ENCODE measurements at places on chromosomes 4 and X. TPM values are rescaled to one million over a fixed set of nuclear protein-coding genes. Genes with fewer than 3 reads are reported as not detected.

GRCh38 chr4:179626687-179627086 lies 2184.4 kb upstream of the AGA start:
- no peak overlapping the region for H3K4me3 ChIP-seq
- no peaks in the 10 kb centered on the region for H3K27me3 ChIP-seq
- DNase-seq, result no peak
- peaks cover 11% of the 10 kb centered on the region for H3K4me1 ChIP-seq
- H3K36me3 ChIP-seq, result no peaks in the 10 kb centered on the region
- H3K27ac ChIP-seq, result no peak overlapping the region

DNA sequence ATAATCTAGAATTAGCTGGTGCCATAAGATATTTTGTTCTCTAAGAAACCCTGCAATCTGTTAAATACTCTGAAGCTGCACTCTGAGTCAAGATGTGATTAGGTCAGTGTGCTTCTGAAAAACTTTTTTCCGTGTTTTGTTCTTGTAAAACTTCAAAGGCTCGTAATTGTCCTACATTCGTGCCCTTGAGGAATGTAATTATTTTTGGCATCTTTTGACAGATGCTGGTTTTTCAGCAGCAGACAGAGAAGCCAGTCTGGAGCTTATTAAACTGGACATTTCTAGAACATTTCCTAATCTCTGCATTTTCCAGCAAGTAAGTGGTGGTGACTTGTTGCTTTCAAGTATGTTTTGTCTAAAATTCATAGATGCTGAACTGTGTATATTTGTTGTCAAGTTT lies 36.8 kb upstream of the TADA2B start:
- peaks cover 34% of the 10 kb centered on the region for H3K36me3 ChIP-seq
- no peak overlapping the region for H3K4me3 ChIP-seq
- H3K27me3 ChIP-seq, result no peaks in the 10 kb centered on the region
- peaks cover 12% of the 10 kb centered on the region for H3K4me1 ChIP-seq
- no peak for DNase-seq
- H3K27ac ChIP-seq, result peak overlapping the region; percentile 73

GRCh38 chr4:87387237-87387636 lies 3.8 kb downstream of the HSD17B11 start:
- peaks cover 20% of the 10 kb centered on the region for H3K4me1 ChIP-seq
- H3K27ac ChIP-seq, result no peak overlapping the region
- H3K36me3 ChIP-seq, result peaks cover 28% of the 10 kb centered on the region
- no peaks in the 10 kb centered on the region for H3K27me3 ChIP-seq
- DNase-seq, result no peak
- H3K4me3 ChIP-seq, result no peak overlapping the region

- H3K27ac ChIP-seq, result no peak overlapping the region
- no peaks in the 10 kb centered on the region for H3K27me3 ChIP-seq
- H3K36me3 ChIP-seq, result peaks cover 13% of the 10 kb centered on the region
These were observed 53.8 kb downstream of the SEPTIN11 start for GRCh38 chr4:77003400-77003799.

The PRICKLE3 gene
- total RNA-seq, result 11.9 TPM

DNA sequence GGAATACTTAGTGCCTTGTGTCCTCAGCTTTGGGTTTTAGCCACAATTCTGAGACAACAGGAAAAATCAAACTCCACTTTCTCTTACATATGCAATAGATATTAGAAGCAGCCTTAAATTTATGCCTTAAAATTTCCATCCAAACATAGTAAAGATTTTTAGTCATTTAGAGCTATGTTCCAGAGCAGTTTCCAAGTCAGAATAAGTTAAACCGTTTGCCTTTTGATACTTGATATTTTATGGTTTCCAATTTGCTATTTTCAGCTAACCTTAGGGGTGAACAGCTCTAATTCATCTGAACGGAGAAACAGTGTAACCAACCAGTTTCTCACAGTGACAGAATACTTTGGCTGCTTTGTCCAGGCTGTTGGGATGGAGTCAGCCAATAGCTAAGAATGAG lies 125.8 kb upstream of the RXFP1 start:
- no peaks in the 10 kb centered on the region for H3K4me1 ChIP-seq
- H3K27me3 ChIP-seq, result peaks cover 7% of the 10 kb centered on the region
- no peak for DNase-seq
- H3K36me3 ChIP-seq, result no peaks in the 10 kb centered on the region
- no peak overlapping the region for H3K4me3 ChIP-seq

The SCML2 gene
- total RNA-seq, result 8.2 TPM

DNA sequence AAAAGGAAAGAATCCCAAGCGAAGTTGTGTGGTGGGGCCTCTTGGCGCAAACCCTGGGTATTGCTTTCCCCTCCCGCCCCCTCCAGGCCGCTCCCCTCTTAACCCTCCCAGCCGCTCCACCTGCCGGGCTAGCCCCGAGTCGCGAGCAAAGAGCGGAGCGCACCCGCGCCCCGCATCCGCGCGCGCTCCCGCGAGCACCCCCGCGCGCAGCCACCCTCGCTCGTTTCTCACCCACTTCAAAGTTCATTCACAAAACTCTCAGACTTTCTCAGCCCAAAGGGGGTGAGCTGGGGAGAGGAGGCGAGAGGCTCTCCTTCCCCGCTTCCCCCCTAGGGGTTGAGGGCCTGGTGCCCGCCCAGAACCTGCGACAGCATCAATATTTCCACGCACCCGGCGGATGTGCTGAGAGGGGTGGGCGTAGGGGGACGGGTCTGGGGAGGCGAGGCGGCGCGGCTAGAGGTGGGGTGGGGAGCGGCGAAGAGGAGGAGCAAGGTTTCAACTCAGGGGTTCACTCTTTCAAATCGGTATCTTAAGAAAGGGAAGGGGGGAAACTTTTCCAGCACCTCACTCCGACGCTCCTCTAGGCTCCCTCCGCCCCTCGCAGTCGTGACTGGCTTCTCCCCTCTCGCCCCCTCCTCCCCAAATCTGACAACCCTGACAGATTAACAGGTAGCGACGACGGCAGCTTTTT lies 1.8 kb downstream of the MAML3 start:
- H3K27ac ChIP-seq, result peak overlapping the region; percentile 98
- peak; percentile 54 for DNase-seq
- H3K4me1 ChIP-seq, result peaks cover 44% of the 10 kb centered on the region
- H3K4me3 ChIP-seq, result peak overlapping the region; percentile 95
- H3K27me3 ChIP-seq, result no peaks in the 10 kb centered on the region

The SOD3 gene
- total RNA-seq, result 5.8 TPM

The SASH3 gene
- not detected for total RNA-seq

The PPM1K gene
- 18.6 TPM for total RNA-seq

The BMP3 gene
- 0.07 TPM for total RNA-seq

DNA sequence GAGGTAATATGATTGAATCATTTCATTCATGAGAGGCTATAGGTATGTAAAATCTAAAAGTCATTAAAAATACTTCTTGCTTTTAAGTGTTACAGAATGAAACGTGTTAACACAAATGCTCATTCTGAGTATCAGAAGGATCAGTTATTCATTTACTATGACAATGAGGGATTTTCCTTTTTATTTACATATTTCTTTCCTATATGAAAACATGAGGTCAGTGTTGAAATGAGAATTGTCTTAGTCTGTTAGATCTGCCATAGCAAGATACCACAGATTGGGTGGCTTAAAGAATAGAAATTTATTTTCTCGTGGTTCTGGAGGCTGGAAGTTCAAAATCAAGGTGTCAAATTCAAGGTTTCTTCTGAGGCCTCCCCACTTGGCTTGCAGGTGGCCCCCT lies 181.2 kb downstream of the ARHGAP10 start:
- no peak for DNase-seq
- no peaks in the 10 kb centered on the region for H3K27me3 ChIP-seq
- peaks cover 6% of the 10 kb centered on the region for H3K4me1 ChIP-seq
- H3K4me3 ChIP-seq, result no peak overlapping the region
- peaks cover 16% of the 10 kb centered on the region for H3K36me3 ChIP-seq

DNA sequence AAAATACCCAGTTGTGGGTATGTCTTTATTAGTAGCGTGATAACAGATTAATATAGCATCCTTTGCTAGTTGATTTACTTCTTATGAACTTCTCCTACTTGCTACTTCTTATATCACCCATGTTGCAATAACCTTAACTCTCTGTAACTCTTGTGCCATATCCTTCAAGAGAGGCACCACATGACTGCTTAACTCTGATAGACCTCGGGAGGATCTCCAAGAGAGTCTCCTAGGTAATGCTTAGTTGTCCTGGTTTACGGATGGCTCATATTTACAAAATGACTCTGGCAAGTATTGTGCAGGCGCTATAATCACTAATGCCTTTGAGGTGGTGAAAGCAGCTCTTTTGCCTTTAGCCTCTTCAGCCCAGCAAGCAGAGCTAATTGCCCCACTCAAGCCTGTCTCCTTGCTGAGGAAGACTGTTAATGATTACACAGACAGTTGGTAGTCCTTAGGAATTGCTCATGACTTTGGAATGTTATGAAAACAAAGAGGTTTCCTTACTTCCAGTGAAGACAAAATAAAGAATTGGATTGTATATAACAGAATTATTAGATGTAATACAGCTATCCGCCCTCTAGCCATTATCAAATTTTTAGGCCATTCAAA lies 1305.8 kb downstream of the PCDH7 start:
- H3K4me1 ChIP-seq, result peaks cover 18% of the 10 kb centered on the region
- H3K4me3 ChIP-seq, result no peak overlapping the region
- no peak overlapping the region for H3K27ac ChIP-seq
- no peaks in the 10 kb centered on the region for H3K27me3 ChIP-seq
- no peaks in the 10 kb centered on the region for H3K36me3 ChIP-seq
- no peak for DNase-seq

DNA sequence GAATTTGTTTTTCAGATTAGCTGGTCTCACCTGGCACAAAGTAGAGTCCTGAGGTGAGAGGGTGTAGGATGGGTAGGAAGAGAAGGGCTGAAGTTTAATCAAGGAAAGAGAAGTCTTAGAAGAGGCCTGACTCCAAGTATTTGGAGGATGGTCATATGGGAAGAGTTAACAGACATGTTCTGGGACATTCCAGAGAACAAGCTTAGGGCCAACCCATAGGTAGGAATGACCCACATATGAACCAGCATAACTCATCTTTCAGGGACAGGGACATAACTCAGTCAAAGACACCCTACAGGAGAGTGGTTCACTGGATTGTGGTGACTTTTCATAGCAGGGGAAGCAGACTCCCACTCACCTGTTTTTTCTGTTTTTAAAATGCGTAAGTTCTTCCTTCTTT lies 27.9 kb upstream of the ANXA5 start:
- no peak overlapping the region for H3K4me3 ChIP-seq
- H3K27ac ChIP-seq, result peak overlapping the region; percentile 65
- peaks cover 26% of the 10 kb centered on the region for H3K4me1 ChIP-seq
- H3K27me3 ChIP-seq, result no peaks in the 10 kb centered on the region

DNA sequence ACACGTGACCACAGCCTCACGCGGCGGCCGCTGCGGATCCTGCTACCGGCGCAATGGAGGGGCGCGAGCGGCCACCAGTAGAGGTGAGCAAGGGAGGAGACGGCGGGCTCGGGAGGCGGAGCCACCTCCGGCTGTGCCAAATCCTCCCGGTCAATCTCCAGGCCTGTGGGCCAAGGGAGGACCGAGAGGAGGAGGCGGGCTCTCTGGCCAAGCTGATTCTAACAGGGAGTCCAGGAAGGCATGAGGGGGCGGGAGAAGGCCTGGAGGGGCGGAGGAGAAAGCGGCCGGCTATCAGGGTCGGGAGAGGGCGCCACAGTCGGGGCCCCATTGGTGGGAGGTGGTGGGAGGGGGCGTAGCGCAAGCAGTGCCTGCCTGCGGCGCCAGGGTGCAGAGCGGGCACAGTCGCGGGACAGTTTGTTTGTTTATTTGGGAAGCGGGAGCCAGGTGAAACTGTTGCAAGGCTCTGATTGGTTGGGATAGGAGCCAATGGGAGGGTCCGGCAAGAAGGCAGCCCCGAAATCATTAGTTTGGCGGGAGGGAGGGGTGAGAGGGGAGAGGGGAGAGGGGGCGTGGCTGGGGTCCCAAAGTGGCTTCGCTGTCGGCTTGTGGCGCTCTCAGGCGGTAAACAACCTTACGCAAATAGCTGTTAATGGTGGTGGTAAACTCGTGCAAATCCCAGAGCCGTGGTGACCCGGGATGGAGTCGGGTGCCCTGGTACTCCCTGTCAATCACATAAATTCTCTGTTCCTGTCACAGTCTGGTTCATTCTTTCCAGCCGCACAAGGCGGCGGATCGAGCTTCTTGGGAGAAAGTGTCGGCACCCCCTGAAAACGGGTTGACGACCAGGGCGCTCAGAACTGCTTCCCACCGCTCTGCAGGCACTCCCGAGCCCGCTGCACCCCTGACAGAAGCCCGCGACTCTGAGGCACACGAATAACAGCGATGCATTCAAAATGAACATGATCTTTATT lies at the start of gene IRS4:
IRS4 (minus strand) TSS at position 55 of the 971 bp plus-strand sequence.
- no peaks in the 10 kb centered on the region for H3K36me3 ChIP-seq
- H3K27me3 ChIP-seq, result peaks cover 86% of the 10 kb centered on the region
- H3K4me3 ChIP-seq, result peak within 1 kb of the TSS; percentile 74

The SORBS2 gene
- 9.2 TPM for total RNA-seq

- H3K4me1 ChIP-seq, result no peaks in the 10 kb centered on the region
- no peak for DNase-seq
- H3K27ac ChIP-seq, result no peak overlapping the region
- H3K27me3 ChIP-seq, result no peaks in the 10 kb centered on the region
- peaks cover 2% of the 10 kb centered on the region for H3K36me3 ChIP-seq
These were observed 32.5 kb downstream of the COX18 start for GRCh38 chr4:73037057-73037456.

- no peaks in the 10 kb centered on the region for H3K36me3 ChIP-seq
- DNase-seq, result no peak
- H3K4me1 ChIP-seq, result no peaks in the 10 kb centered on the region
- no peak overlapping the region for H3K27ac ChIP-seq
- no peak overlapping the region for H3K4me3 ChIP-seq
- H3K27me3 ChIP-seq, result no peaks in the 10 kb centered on the region
These were observed 566.5 kb upstream of the FRG1 start for GRCh38 chr4:189374176-189374575.

GRCh38 chr4:116018831-116019230 lies 905.4 kb upstream of the NDST4 start:
- no peaks in the 10 kb centered on the region for H3K27me3 ChIP-seq
- H3K4me1 ChIP-seq, result no peaks in the 10 kb centered on the region

The CENPVL3 gene
- total RNA-seq, result 5.5 TPM

DNA sequence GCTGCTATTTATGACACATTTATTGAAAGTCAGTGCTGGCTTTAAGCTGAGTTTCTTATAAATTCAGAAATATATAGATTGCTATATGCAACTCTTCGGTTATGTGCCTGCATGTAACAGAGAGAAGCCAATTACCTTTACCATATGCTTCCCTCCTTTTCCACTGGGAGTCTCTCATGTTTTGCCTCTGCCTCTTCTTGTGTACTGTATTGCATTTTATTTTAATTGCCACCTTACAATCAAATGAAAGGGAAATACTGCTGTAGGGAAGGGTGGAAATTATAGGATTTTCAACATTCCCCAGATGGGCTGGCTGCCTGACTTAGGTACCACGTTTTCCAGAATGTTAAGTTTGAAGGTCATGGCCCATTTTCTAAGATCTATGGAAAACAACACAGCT lies 655.4 kb upstream of the SLIT2 start:
- no peak for DNase-seq
- no peak overlapping the region for H3K4me3 ChIP-seq
- no peak overlapping the region for H3K27ac ChIP-seq
- no peaks in the 10 kb centered on the region for H3K27me3 ChIP-seq
- H3K4me1 ChIP-seq, result peaks cover 16% of the 10 kb centered on the region

- no peak for DNase-seq
- peaks cover 15% of the 10 kb centered on the region for H3K4me1 ChIP-seq
- H3K36me3 ChIP-seq, result peaks cover 3% of the 10 kb centered on the region
These were observed 30.4 kb downstream of the FAM13A start for GRCh38 chr4:89026542-89026941.

- H3K27me3 ChIP-seq, result no peaks in the 10 kb centered on the region
- H3K4me1 ChIP-seq, result no peaks in the 10 kb centered on the region
- H3K27ac ChIP-seq, result no peak overlapping the region
These were observed 44.4 kb downstream of the POLR2B start for GRCh38 chr4:57023104-57023503.

The DOK7 gene
- total RNA-seq, result 4.8 TPM

The SUPT20HL1 gene
- not detected for total RNA-seq

All from mesothelial cell of epicardium (in vitro differentiated cells).